ENCODE measurements at places on chromosomes 2 and 18.

DNA sequence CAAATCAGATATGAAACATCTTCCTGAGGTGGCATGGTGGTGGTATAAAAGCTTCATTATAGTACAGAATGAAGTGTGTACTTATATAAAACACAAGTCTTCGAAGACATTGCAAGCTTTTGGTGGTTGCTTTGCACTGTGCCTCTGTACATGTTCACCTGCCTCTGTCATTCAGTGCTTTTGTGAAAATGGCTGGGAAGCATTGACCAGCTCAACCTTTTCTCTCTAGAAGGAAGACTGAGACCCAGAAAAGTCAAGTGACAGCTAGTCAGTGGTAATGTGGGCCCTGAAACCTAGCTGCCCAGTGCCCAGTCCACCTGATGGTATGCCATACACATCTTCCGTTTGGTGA, 12.1 kb downstream of the ITGA6 start:
- DNase-seq, result no peak

DNA sequence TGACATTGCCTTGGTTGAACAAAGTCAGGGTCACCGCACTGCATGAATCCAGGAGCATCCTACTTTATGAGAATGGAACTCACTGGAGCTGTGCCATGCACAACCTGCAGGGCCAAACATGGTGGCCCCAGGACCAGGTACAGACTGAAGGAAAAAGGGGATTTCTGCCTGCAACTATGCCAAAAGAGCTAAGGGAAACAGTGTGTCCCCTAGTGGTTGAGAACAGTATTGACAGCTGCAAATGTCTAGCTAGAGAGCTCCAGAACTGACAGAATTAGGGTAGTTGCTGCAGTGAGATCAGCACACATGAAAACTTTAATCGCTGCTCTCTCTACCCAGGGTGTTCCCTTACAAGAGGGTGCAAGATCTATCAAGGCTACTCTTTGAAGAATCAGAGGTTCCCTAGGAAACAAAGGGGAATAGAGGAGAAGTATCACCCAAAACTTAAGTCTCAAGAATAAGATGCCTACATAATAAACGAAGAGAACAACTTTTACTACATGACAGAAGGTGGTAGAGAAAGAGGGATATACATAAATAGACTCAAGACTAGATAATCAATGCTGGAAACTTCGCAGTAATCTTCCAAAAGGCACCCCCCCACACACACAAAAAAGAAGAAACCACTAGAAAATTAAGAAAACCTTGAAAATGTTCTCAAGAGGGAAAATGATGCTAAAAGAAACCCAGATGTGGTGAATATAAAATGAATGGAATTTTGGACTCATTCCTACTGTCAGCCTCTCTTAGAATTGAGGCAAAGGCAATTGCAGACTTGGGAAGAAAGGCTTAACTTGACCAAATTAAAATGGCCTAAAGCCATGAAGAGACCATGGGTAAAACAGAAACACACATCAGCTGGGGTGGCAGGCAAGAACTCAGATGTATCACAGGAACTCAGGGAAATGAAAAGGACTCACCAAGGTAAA, 43.6 kb upstream of the IHH start:
- DNase-seq, result peak; percentile 29

- no peak for DNase-seq
These were observed 54.0 kb downstream of the CNTNAP5 start for GRCh38 chr2:124079045-124079444.

GRCh38 chr18:52531836-52532235, 191.8 kb downstream of the DCC start:
- DNase-seq, result no peak

GRCh38 chr2:48946449-48947048, 191.0 kb upstream of the LHCGR start:
- DNase-seq, result peak; percentile 24

DNA sequence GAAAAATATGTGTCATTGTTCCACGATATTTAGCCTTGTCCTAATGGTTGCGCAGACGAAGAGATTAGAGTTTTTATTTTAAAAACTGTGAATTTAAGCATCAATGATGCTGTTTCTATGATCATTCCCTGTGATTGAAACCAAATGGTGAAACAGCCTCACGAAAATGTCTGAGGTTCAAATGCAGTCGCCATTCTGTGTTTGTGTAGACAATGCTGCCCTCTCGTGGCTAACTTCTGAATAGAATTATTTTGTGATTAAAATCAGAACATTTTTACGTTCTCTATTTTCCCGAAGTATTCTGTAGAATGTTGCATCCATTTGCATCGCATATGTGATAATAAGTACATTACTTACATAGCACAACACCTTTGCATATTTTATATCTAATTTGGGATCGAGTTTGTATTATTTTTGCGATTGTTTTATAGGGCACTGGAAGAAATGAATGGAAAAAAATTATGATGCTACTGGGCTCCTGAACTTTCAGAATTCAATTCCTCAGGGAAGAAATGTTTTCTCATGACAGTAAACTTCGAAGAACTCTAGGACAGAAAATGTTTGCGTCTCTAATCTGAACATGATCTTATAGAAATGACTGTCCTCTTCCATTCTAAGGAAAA, 54.8 kb upstream of the CREB1 start:
- peak; percentile 67 for DNase-seq

DNA sequence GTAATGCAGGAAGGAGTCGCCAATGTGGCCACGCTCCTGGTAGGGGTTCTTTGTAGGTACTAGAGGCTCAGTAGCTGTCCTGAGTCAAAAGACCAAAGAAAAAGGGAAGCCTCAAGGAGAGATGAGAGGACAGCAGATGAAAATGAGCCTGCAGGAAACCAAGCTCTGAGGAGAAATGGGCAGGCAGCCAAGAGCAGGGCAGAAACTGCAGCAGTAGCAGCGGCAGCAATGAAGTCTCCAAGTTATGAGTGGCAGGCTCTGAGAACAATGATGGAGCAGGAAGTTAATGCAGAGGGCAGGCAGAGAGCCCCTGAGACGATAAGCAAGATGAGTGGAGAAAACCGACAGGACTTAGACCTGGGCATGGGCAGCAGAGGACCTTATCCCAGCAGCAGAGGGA, 48.2 kb upstream of the TMEM200C start:
- DNase-seq, result no peak

DNA sequence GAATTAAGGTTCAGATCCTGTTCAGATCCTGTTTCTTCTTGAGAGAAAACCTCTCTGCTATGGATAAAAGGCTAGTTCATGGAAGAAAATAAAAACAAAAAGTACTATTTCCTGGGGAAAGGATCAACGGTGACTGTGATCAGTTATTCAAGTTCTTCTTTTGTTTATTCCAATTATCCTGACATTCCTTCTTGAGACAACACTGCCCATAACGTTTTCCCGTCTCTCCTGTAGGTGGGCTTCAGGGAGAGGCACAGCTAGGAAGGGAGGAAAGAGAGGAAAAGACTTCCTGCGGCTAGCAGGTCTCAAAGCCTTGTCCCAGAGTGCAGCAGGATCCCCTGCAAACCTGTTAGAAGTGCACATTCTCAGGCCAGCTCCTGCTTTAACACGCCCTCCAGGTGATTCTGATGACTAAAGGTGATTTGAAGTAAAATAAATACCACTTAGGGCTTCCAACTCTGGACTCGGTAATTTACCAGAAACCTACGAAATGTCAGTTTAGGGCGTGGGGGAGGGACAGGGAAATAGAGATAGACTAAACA, 4.5 kb upstream of the FHL2 start:
- no peak for DNase-seq

GRCh38 chr2:236993286-236993685, 92.4 kb upstream of the COPS8 start:
- DNase-seq, result no peak

GRCh38 chr2:224360801-224361251, 41.1 kb downstream of the FAM124B start:
- no peak for DNase-seq

GRCh38 chr2:119136093-119136492, 22.5 kb downstream of the C1QL2 start:
- no peak for DNase-seq

DNA sequence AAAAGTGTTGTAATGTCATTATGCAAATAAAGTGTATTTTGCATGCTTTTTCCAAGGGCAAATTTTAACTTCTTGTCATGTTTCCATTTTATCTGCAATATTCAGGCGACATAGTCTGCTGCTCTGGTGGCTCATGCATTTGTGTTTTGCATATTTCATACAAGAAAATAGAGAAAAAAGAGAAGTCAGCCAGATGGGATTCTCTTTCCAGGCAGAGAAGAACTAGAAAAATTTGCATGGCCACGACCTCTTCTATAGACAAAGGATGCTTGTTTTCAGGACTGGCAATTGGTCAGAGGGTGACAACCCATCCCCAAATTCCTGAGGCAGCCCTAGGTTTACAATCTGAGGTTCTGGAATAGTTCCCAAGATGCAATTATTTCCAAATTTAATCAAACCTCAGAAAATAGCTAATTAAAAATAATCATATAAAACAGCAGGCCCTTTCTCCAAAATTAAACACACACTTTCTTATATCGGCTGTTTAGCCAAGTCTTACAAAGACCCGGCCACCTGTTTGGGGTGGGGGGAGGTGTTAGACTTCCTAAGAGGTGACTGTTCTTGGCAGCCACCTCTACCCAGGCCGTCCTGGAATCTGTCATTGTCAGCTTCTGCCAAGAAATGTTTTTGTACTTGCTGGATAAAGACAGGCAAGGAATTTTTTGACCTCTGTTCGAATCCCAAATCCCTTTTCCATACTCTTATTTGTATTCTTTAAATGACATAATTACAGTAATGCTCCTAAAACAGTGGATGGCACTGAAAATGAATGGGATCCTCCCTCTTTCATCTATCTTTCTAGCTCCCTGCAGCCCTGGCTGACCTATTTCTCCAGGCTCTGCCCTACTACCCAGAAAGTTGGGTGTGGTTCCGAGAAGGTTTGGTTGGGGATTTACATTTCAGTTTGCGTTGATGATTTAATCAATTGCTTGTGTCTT, 20.8 kb upstream of the SOS1 start:
- DNase-seq, result no peak

- peak; percentile 36 for DNase-seq
These were observed 770 bp downstream of the ZNF396 start for GRCh38 chr18:35376393-35376741.

DNA sequence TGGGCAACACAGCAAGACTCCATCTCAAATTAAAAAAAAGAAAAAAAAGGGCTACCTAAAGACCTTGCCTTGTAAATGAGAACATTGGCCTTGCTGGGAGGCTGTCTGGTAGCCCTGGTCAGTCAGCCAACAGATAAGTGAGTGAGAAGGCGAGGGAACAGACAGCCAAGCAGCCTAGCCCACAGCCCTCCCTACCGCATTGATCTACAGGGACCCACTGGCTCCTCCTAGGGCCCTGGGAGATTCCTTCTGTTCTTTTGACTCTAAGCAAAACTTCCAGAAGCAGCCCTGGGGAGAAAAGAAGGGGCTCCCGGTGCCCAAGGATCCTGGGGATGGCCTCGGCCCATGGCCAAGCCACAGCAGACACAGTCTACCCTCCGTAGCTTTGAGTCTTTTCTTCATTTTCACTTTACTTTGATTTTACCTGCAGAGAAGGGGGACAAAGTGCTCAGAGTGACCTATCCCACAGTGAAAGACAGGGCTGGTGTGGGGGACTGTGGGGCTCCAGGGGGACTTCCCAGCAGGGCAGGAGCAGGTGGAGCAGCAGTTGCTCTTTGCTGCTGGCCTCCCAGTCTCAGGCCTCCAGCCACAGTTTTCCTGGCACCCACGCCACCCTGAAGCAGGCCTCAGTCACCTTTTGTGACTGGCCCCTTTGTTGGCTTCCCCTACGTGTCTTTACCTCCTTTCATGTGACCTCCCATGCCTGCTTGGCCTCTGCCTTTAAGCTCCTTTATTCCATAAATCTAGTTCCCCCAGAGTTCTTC, 5.1 kb downstream of the CEP68 start:
- DNase-seq, result no peak

GRCh38 chr2:28527196-28527595, 31.3 kb downstream of the PLB1 start:
- DNase-seq, result no peak

GRCh38 chr2:181178823-181179412, 198.5 kb downstream of the UBE2E3 start:
- DNase-seq, result peak; percentile 50

DNA sequence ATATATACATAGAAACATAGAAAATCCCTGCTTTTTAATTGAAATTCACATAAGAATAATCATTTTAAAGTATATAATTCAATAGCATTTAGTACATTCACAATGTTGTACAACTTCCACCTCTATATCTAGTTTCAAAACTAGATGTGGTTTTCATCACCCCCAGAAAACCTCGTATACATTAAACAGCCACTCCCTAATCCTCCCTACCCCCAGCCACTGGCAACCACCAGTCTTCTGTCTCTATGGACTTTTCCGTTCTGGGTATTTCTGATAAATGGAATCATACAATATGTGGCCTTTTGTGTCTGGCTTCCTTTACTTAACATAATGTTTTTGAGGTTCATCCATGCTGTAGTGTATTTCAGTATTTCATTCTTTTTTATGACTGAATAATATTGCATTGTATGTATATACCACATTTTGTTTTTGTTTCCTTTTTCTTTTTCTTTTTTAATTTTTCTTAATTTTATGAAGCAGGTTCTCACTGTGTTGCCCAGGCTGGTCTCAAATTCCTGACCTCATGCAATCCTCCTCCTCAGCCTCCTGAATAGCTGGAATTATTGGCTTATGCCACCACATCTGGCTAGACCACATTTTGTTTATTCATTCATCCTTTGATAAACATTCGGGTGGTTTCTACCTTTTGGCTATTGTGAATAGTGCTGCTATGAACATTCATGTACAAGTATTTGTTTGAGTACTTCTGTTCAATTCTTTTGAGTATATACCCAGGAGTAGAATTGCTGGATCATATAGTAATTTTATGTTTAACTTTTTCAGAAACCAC, 50.6 kb upstream of the RNF152 start:
- no peak for DNase-seq

- no peak for DNase-seq
These were observed 114.8 kb upstream of the SATB2 start for GRCh38 chr2:199572571-199572970.

DNA sequence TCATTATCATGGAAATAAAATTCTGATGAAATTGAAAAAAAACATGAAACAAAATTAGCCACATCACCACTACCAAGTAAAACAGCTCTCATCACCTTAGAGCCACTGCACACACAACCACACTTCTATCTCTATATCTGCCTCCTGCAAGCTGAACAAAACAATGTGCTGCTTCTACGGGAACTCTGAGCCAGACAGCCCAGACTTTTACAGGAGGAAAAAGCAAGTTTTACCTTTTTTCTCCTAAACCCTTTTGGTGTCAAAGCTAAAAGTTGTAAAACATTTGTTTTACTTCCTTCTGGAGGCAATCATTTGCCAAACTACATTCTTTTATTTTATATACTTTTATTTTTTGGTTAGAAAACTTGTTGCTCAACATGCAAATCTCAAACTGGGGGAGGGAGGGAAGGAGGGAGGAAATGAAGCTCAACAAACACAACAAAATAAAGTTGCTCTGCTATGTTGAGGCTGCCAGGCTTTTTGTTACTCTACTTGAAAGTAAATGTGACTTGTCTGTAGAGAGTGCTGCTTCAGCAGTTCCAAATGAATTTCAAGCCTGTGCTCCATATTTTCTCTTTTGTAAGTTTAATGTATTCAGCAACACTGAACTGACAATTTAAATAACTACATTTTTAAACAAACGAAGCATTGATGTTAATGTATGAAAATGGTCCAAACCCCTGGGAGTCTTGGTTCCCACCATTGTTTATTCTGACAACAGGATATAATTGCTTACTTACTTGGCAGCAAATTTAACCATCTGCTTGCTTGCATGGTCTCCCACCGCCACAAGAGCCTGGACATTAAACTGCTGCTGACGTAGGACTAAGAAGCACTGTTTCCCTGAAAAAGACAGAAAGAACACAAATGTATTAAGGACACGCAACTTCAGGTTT, 24.5 kb downstream of the DARS1 start:
- DNase-seq, result no peak
